ENCODE measurements at places on chromosomes 16 and 17.

DNA sequence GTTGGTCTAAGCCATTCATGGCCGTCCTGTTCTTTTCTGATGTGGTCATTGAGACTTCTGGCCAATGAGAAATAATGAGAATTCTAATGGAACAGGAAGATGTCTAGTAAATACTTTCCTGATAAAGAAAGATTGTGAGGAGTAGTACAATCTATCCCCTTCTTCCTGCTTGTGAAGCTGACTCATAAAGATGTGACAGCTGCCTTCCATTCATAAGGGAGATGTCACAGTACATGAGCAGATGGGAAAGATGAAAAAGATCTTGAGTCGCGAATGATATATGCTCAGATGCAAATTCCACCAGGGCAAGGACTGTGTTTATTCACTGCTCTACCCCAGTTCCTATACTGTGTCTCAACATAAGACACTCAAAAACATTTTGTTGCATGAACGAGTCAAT, 111.7 kb upstream of the FOXF1 start:
- no peak for DNase-seq

GRCh38 chr16:50449800-50450199, 81.0 kb upstream of the BRD7 start:
- no peak for DNase-seq

GRCh38 chr17:3974138-3974687, 10.0 kb upstream of the ATP2A3 start:
- DNase-seq: no peak

DNA sequence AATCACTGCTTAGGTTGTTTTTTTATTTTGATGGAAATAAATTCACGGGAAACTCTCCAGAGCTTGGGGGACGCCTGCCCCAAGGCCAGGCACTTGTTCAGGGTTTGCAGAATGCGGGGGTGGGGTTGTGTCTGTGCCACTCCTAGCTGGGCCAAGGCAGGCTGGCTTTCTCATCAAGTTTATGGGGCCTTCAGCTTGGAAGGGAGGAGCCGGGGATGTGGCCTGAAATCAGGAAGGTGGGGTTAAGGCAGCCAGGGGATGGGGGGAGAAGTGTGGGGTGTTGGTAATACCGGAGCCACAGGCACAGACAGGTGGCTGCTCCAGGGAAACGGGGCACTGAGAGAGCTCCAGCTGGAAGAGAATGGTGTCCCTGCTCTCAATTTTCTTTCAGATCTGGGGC, 1.7 kb upstream of the CHAD start:
- DNase-seq: no peak

DNA sequence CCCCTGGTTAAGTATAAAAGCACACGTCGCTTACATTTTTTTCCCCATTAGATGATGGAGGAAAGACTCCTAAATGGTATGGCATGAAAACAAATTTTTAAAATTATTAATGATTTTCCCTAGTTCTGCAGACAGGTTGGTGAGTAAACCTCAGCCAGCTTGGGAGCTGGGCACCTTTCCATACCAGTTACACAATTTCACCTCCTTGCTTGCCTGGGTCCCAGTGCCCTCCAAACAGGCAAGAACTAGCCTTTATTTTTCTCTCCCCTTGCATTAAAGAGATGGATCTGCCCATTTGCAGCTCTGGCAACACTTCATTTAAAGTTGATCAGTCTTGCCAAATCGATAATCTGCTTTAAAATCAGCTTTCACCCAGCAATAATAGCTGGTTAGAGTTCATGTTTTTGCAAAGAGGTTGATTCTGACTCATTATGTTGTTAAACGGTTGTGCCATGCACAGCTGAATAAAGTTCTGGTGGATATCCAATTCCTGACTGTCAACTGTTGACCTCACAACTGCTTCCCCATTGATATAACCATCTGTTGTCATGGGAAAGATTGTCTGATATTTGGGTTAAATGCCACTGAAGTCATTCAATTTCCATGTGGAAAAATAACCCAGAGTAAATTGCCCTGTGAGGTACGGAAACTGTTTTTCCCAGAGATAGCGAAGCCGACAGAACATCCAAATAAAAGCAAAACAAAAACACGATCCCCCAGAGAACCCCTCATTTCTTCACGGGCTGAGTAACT, 1.3 kb downstream of the C17orf58 start:
- no peak for DNase-seq

DNA sequence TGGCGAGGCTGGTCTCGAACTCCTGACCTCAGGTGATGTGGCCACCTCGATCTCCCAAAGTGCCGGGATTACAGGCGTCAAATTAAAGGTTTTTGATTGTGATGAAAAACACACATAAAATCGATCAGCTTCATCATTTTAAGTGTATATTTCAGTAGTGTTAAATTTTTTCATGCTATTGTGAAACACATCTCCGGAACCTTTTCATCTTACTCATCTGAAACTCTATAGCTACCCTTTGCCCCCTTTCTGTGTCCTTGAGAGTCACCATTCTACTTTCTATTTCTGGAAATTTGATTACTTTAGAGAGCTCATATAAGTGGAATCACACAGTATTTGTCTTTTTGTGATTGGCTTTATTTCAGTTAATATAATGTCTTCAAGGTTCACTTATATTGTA, 478.3 kb upstream of the HSBP1 start:
- no peak for DNase-seq

DNA sequence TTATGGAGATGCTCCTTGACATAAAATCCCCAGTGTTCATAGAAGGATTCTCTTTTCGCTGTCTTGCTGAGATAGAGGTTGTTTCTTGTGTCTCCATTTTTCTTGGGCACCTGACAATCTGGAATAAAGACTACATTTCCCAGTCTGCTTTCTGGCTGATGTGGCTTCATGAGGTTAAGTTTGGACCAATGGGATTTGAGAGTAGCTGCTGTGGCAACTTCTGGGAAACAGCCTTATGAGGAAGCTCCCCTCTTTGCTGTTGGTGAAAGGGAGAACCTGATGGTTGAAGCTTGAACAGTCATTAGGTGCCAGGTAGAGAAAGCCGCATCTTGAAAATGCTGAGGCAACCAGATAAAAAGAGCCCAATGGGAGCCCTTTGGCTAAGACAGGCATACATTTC, 24.4 kb downstream of the HS3ST4 start:
- no peak for DNase-seq

DNA sequence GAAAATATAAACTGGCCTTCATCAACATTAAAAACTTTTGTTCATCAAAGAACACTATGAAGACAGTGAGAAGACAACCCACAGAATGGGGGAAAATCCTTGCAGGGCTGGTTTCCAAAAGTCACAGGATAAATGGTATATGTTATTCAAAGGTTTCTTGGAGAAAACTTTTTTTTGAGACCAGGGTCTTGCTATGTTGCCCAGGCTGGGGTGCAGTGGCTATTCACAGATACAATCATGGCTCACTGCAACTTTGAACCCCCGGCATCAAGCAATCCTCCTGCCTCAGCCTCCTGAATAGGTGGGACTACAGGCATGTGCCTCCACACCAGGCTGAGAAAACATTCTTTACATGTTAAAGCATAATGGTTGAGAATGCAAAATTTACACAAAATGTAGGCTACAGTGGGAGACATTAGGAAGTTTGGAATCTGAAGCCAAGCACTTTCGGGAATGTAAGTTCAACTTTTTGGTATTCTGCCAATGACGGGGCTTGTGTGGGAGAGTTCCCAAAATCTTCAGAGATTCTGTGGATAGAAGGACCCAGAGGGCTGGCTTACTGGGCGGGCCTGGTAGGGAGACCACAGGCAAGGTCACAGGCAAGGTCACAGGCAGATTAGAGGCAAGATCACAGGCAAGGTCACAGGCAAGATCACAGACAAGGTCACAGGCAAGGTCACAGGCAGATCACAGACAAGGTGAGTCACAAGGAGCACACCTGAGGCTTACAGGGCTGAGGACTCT, 24.2 kb upstream of the ATP2A3 start:
- DNase-seq: no peak

DNA sequence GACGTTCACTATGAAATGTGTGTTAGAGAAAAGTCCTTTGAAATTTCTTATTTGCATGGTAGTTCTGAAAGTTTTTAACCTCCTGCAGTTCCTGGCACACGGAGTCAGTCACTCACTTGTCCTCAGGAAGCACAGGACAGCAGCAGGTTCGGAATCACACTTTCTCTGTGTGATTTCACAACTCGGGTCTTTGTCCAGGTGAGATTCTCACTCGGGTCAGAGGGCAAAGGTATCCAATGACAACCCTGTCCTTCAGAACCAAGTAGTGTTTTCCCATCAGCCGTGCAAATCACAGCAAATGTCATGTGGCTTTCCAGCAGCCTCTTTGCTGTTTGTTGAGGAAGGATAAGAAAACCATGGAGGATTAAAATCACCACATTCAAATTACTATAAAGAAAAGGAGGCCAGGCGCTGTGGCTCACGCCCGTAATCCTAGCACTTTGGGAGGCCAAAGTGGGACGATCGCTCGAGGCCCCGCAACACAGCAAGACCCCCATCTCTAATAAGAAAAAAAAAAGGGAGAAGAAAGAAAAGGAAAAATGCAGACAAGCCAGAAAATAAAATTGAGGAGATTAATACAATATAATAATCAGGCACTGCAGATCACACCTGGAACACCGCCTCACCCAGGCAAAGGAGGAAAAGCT, 22.0 kb downstream of the ADCY9 start:
- no peak for DNase-seq

- no peak for DNase-seq
Measured at GRCh38 chr17:70130289-70130688, 39.0 kb upstream of the KCNJ2 start.

DNA sequence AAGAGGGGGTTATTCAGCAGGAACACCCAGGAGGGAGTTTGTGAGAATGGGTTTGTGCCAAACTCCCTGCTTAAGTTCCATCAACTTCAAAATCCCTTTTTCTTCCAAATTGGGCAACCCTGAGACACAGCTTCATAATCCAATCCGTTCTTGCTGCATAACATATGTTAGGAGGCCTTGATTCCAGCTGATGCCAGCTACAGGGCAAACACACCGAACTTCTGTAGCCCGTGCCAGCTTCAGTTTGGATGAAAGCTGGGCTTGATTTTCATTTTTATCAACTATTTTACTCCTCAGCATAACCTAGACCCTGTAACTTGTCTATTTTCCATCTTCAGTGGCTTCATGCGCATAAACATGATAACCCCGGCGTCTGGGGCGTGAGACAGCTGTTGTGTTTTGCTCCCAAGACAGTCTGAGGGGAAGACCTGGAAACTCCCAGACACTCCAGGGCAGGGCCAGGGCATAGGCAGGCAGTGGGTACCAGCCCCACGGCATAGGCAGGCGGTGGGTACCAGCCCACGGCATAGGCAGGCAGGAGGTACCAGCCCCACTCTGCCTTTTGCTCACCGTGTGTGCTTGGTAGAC, 220.4 kb downstream of the C16orf95 start:
- DNase-seq: no peak

DNA sequence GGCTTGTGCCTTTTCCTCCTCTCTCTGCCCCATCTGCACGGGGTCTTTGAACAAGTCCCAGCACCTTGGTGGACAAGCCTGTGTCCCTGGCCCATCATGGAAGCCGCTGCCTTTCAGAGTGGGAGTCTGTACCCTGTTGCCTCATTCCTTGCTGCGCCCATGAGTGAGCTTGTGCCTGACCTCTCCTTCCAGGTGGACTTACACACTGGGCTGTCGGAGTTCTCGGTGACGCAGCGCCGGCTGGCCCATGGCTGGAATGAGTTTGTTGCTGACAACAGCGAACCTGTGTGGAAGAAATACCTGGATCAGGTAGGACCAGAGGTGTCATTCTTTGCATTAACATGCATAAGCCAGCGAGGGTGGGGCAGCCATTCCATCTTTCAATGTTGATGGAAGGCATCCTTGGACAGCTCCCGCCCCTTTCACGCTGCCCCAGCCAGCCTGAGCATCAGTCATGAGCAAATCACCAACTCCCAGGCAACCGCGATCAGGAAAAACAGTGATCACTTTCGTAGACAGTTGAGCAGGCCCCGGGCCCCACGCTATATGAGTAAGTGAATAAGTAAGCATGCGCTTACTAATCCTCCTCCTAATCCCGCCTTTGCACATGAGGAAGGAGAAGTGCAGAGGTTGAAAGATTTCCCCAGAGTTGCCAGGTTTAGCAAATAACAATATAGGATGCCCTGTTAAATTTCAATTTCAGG, 36.8 kb downstream of the ATP2C2 start:
- DNase-seq: no peak

DNA sequence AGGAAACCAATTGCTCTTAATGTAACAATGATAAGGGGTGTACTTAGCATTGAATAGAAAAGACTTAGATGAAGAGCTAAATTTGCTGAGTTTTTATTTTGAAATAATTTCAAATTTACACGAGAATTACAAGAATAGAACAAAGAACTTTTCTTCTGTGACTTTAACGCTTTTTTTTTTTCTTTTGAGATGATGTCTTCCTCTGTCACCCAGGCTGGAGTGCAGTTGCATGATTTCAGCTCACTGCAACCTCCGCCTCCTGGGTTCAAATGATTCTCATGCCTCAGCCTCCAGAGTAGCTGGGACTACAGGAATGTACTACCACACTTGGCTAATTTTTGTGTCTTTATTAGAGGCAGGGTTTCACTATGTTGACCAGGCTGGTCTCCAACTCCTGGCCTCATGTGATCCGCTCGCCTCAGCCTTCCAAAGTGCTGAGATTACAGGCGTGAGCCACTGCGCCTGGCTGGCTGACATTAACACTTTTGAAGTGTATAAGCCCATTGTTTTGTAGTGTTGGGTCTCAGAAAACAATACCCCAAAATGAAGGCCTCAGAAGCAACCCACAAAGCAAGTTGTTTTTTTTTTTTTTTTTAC, 2.1 kb downstream of the TEN1 start:
- no peak for DNase-seq

- no peak for DNase-seq
Measured at GRCh38 chr17:72372185-72372584, 251.4 kb downstream of the SOX9 start.

DNA sequence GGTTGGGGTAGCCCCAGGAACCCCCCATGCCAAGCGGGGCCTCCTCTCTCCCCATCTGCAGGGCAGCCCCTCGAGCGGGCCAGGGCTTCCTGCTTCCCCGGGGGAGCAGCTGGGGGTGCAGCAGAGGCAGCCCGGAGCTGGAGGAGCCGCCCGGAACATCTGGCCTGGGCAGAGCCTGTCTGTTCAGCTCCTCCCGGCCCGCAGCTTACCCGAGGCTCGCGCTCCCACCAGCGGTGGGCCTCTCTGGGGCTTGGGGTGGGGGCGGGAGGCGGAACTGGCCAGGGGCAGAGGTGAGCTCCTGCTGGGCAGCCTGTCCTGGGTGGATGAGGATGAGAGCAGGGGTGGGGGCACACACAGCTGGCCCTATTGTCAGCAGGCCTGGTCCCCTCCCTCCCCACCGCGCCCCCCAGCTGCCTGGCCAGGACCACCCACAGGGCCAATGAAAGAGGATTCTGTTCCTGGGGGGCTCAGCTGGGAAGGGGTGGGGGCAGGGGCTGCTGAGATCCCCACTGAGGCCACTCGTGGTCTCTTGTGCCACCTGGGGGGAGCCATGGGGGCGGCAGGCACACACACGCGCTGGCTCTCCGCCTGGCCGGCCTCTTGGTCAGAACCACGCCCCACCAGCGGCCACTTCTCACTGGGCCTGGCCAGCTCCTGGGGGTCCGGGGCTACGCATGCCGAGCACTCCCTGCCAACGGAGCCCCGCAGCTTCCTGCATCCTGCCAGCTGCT, 34.7 kb downstream of the BAHCC1 start:
- no peak for DNase-seq

All from activated T-helper 1 cell treated with Interleukin-2 at 50 U/mL for 16 hours (primary cell).